Caco-2 (cell line): ENCODE measurements at places on chromosomes 3 and 15.
A peak's percentile ranks its signal among the peaks of the same experiment; 100 is the strongest.

DNA sequence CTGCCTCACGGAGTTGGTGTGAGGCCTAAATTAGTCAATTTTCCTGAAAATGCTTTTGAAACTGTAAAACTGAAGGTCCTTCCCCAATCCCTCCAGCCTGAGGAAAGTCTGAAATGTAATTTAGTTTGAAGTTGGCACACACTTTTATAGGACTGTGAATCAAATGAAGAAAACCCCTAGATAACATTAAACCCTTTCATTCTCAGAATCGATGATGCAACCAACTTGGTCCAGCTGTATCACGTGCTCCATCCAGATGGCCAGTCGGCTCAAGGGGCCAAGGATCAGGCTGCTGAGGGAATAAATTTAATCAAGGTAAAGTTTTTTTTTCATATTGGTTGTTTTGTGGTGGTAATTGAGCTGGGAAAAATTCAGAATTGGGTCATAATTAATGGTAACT, 11.7 kb downstream of the MRPS22 start:
- H3K27me3 ChIP-seq: no peaks in the 10 kb centered on the region
- no peak for DNase-seq
- H3K36me3 ChIP-seq: peaks cover 3% of the 10 kb centered on the region
- peak overlapping the region; percentile 5 for H3K27ac ChIP-seq

DNA sequence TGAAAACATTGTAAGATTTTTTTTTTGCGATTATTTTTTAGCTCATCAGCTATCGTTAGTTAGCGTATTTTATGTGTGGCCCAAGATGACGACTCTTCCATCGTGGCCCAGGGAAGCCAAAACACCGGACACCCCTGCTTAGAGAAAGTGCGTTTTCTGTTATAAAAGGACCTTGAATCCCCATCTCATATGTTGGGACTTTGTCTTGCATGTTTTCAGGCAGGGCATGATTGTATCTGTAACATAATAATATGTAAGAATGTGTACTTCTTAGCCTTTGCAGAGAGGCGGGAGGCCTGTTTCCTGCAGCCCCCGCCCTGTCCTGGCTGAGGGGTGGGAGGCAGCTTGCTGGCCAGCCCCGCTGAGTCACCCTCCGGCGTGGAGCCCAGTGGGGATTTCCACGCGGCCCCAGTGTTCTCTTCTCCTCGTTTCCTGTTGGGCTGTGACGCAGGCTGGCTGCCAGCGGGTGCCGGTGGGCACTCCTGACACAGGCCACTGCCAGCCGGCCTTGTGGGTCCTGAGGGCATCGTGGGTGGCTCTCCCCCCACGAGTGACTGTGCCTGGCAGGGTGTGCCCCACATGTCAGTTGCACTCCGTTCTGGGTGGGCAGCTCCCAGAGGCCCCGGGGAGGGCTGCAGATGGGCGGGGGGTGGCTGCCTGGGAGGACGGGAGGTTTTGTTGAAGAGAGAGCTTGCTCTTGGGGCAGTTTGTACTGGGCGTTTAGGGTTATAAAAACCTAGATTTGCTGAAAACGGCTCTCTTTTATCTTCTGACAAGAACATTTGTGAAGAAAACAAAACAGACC, 55.6 kb downstream of the SMAD3 start:
- no peaks in the 10 kb centered on the region for H3K27me3 ChIP-seq
- no peak for DNase-seq
- H3K4me1 ChIP-seq: peaks cover 58% of the 10 kb centered on the region
- H3K36me3 ChIP-seq: no peaks in the 10 kb centered on the region
- peak overlapping the region; percentile 55 for H3K27ac ChIP-seq
- H3K4me3 ChIP-seq: no peak overlapping the region

DNA sequence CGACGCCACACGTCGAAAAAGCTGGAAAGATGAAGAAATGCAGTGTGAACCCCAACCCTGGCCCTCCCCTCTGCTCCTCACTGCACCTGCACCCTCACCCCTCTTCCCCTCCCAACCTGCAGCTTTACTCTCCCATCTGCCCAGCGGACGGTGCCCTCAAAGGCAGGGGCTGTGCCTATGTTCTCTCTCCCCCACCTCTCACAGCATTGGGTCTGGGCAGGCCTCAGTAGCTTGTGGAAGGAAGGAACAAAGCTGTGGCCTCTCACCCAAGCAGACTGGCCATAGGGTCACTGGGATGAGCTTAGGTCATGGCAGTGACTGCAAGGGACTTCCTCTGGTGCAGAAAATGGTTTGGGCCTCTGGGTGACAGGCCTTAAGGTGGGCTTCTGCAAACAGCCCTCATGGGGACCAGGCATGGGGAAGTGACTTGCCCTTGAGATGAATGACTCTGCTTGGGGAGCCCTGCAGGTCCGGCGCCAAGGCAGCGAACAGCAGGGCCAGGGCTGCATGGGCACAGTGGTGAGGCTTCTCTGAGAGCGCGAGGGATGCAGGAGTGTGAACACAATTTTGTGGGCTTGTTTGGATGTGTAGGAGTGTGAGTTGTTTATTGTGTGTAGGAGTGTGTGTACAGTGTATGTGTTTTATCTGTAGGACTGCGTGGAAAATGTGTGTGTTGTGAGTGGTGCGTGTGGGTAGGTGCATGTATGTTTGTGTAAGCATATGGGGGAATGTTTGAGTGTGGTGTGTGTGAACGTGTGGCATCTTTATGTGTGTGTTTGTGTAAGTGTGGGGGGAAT, 29.2 kb downstream of the SRPRB start:
- H3K27me3 ChIP-seq: no peaks in the 10 kb centered on the region
- H3K4me1 ChIP-seq: no peaks in the 10 kb centered on the region
- peak; percentile 20 for DNase-seq
- no peaks in the 10 kb centered on the region for H3K36me3 ChIP-seq

GRCh38 chr3:46692566-46692990, 901 bp downstream of the ALS2CL start:
- peak; percentile 72 for DNase-seq
- no peaks in the 10 kb centered on the region for H3K27me3 ChIP-seq
- H3K4me3 ChIP-seq: peak overlapping the region; percentile 44
- peaks cover 9% of the 10 kb centered on the region; the same call in 1 of the 2 replicates for H3K4me1 ChIP-seq
- H3K27ac ChIP-seq: peak overlapping the region; percentile 94
